ENCODE measurements at places on chromosomes 16 and 17.
A peak's percentile ranks its signal among the peaks of the same experiment; 100 is the strongest.

DNA sequence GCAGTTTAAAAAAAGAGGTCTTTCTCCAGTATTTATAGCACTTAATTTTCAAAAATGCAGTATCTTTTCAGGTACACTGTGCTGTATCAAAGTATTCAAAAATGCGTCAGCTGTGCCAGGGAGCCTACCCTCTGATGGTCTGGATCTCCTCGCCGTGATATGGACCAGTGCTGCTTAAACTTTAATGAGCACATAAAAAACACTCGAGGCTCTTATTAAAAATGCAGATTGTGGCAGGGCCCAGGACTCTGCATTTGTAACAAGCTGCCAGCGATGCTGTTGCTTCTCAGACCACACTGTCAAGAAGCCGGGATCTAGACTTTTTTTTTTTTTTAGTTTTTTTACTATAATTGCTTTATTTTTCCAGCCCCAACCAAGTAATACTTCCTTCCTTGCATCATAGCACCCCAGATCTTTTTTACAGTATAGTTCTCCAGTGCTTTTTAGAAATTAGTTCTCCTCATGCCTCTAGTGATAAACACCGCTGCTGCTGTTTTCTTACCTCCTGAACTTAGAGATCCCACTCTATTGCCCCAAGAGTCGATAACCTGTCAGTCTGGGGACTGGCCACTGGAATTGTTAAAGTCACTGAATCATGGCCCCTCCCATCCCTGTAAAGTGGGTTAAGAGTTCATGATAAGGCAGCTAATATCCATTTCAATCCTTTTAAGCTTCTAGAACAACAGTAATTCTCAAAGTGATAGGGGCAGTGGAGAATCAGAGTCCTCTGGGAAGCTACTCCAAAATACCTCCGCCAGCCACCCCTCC is 1.6 kb upstream of the SMARCD2 start:
- no peak for DNase-seq

- DNase-seq: no peak
These were observed 6.3 kb downstream of the METRNL start for GRCh38 chr17:83085526-83086198.

DNA sequence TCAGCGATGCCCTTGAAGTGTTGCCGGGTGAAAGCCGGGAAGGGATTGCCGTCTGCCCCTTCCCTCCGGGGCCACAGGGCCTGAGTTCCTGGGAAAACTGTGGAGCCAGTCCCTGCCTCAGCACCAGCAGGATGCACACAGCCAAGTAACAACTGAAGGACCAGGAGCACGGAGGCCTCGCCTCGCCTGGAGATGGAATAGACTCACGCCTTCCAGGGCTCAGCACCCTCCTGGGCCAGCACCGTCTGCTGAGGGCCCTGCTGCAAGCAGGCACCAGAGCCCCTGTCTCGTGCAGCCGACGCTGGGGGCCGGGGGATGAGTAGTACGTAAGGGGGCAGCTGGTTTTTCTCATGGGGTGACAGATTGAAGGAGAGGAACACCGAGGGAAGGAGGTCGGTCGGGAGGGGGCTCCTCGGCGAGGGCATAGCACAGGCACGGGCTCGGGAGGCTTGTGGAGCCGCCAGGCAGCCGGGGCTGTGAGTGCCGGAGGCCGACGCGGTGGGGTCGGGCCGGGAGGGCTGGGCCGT is 6.4 kb downstream of the CBFA2T3 start:
- no peak for DNase-seq

- DNase-seq: no peak
These were observed 74.0 kb downstream of the TANC2 start for GRCh38 chr17:63039899-63040602.

DNA sequence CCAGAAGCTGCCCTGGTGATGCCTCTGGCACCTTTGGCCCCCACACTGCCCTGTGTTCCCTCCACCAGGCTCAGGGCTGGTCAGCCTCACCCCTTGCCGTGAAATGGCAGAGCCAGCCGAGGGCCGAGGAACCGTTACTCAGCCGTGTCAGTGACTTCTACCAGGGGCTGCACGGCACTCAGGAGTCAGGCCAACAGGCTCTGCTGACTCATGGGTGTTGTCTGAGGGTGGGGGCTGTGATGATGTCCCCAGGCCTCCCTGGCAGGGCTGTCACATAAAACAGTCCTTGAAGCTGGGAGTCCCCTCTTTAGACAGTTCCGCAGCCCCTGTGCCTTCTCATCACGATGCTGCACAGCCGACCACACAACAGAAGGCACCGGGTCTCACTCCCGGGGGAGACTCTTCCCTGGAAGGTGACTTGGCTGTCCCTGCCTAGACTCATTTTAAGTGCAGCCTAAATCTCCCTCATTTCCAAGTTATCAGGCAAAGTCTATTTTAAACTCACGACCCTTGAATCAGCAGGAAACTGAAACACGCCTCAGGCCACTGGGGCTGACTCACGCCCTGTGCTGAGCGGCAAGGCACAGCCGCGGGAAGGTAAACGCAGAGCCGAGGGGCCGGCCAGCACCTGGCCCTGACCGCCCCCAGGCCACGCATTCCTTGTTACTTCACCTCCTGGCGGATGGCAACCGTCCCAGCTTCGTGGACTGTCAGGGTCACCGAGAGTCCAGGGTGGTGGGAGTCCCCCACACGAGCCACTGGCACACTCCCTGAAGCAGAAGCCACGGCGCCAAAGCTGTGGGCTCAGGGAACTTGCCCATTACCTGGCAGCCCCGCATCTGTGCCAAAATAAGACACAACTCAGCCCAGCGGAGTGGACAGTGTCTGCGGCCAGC is 102.6 kb downstream of the ZNF778 start:
- peak; percentile 40 for DNase-seq

GRCh38 chr17:77802811-77803220 is 155.7 kb upstream of the TNRC6C start:
- no peak for DNase-seq

GRCh38 chr17:49779739-49780231 is 8.7 kb upstream of the KAT7 start:
- DNase-seq: peak; percentile 37

DNA sequence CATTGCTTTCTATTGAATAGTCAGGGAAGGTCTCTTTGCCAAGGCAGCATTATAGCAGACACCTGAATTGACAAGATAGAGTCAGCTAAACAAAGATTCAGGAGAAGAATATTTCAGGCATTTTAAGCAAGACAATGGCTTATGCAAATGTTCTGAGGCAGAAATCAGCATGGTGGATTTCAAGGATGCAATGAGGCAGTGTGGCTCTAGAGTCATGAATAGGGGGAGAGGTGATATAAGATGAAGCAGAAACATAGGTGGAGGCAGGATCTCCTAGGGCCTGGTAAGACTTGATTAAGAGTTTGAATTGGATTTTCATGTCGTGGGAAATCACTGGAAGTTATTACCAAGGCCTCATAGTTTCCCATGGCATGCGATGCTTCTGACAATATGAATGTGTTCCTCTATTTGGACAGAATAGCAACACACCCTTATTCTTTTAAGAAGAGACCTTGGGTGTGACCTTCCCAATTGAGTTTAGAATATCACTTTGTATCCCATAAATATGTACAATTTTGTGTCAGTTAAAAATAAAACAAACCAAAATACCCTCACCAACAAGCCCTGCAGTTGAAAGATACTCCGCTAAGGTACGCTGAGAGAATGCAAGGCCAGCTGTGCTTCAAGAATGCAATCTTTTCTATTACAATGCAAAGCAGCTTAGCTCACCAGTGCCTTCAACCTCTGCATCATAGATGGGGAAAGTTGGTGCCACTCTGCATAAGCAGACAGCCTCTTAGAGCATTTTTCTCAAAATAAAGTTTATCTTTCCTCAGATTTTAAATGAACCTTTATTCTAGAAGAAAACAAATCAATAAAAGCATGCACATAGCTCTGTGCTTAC is 139.6 kb upstream of the SALL1 start:
- DNase-seq: no peak

DNA sequence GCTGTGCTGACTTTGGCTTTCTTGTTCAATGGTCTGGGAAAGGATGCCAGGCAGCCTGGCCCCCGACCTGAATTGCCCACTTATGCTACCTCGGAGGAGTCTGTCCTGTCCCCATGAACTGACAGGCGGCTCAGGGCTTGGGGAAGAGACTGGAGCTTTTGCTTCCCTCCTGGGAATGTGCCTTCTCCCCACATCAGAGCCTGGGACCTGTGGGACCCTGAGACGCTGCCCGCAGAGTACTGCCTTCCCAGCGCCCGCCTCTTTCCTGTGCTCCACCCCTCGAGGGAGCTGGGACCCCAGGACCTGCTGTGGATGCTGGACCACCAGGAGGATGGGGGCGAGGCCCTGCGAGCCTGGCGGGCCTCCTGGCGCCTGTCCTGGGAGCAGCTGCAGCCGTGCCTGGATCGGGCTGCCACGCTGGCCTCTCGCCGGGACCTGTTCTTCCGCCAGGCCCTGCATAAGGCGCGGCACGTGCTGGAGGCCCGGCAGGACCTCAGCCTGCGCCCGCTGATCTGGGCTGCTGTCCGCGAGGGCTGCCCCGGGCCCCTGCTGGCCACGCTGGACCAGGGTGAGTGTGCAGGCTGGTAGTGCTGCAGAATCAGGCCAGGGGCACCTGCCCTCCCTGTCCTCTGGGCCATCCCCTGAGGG is 18.5 kb downstream of the FCSK start:
- no peak for DNase-seq

DNA sequence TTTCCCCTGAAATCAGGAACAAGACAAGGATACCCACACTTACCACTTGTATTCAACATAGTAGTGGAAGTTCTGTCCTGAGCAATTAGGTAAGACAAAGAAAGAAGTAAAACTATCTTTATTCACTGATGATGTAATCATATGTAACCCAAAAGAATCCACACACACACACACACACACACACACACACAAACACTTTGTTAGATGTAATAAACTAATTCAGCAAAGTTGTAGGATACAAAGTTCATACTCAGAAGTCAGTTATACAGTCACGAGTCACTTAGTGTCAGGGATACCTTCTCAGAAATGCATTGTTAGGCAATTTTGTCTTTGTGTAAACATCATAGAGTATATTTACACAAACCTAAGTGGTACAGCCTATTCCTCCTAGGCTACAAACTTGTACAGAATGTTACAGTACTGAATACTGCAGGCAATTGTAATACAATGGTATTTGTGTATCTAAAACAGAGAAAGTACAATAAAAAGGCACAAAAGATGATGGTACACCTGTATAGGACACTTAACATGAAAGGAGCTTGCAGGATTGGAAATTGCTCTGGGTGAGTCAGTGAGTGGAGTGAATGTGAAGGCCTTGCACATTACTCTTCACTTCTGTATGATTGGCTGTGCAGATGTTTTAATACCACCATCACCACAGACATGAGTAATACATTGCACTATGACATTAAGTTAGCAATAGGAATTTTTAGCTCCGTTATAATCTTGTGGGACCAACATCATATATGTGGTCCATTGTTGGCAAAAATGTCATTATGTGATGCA is 370.1 kb downstream of the ZFHX3 start:
- DNase-seq: no peak

DNA sequence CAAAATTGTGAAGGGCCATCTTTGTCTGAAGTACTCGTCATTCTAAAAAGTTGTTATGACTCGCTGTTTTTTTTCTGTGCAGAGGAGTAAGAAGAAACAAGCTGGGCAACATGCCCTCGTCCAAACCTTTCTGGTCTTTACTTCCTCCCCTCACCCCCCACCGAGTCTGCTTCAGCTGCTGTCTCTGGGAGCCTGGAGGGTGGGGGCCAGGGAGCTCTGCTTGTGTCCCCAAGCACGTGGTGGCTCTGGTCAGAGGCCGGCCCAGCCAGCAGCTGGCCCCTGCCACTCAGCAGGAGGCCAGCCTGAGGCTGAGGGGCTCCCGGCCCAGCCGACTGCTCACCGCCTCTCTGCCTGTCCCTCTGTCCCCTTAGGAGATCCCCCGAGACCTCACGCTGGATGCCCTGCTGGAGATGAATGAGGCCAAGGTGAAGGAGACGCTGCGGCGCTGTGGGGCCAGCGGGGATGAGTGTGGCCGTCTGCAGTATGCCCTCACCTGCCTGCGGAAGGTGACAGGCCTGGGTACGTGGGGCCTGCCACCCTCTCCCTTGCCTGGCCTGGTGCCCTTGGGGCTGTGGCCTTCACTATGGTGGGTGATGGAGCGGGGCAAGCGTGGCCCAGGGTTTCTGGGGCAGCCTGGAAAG is 53.7 kb upstream of the LGALS9 start:
- no peak for DNase-seq

DNA sequence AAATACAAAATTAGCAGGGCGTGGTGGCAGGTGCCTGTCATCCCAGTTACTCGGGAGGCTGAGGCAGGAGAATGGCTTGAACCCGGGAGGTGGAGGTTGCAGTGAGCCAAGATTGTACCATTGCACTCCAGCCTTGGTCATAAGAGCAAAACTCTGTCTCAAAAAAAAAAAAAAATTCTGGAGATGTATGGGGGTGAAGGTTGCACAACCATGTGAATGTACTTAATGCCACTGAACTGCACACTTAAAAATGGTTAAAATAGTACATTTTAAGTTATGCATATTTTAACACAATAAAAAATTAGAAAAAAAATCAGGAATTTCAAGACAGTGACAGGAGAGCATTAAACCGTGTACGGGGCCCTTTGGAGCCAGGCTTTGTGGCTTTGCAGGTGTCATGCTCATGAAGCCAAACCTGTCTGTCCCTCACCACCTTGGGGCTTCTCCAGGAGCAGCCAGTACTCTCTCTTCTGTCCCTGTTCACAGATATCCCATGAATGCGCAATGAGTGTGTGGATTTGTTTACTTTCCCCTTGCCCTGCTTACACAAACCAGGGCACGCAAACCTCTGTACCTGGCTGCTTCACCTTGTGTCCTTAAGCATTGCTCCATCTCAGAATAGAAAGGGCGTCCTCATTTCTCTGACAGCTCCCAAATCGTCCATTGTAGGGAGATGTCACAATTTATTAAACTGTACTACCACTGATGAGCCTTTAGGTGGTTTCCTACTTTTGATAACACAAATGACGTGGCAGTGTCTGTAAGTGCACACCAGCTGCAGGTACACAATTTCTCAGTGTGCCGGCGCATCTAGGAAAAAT is 58.2 kb upstream of the CBX4 start:
- DNase-seq: no peak

DNA sequence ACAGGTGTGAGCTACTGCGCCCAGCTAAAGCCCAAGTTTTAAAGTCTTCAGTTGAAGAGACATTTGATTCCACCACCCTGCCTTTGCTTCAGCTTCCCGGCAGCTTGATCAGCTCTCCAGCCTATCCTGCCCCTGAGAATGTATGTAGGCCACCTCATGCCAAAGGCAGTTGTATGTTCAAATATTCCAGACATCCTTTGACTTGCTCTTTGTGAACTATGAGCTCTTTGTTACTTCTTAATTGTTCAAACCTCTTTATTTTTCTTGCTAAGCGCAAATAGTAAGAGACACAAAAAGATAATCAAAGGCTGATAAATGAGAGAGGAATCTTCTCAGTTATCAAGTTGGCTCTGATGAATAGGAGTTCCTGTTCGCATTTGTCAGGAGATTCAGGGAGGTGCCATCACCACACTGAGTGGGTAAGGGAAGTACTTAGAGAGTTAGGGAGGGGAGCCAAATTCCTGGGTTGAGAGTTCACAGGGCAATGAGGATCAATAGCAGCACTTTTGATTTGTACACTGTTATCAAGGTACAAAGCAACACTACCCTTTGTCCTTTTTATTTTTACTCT is 32.0 kb upstream of the SUPT4H1 start:
- no peak for DNase-seq

Measured in activated naive CD4-positive, alpha-beta T cell treated with anti-CD3 and anti-CD28 coated beads, Interleukin-2, amount 10 ng/mL, durations not matched to agents 7 days and 5 days (primary cell).